ENCODE measurements at places on chromosomes 12 and 14.

DNA sequence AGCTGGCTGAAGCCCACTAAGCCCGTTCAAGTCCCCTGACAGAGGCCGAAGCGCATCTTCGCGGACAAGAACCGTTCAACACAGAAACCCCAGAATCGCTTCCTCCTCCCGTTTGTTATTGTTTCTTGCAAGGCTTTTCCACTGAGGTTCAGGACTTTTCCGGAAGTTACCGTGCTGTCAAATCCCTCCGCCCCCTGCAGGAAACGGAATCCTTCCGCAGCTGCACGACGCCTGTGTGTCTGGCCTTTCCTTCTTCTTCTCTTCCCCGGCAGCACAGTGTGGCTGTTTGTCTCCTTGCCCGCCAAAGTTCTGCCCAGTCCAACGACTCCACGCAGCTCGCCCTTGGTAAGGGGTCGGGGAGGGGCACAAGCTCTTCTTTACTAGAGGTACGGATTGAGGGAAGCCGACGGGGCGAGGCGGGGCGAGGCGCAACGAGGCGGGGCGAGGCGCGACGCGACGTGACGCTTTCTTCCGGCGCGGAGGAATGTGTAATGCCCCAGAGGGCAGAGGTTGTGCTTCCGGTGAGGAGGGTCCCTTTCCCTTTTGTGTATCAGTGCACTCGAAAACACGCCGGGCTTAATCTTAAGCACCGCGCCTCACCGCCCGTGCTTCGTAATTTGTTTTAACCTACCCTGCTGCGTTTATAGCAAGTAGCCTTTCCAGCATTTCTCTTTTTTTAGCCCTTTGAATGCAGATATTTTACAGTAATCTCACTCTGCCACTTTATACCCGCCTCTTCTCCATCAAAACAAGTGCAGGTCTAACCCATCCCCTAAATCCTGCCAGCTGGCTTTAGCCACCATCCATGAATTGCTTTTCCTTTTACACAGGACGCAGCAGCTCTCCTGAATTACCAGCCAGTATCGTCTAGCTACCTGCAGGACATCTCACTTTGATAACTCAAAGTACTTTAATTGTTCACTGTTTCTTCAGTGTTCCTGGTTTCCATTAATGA lies at the start of gene KDM5A:
Gene KDM5A (minus strand): TSS at position 179 of the 955 bp plus-strand sequence. CDS start 229 bp downstream, outside the sequence.
- DNase-seq = no peak

- DNase-seq = peak; percentile 59
Measured at GRCh38 chr12:56257491-56258067, 605 bp downstream of the ANKRD52 start.

- no peak for DNase-seq
Measured at GRCh38 chr12:18932211-18932610, 194.3 kb downstream of the CAPZA3 start.

GRCh38 chr12:103523771-103524170 lies 28.0 kb upstream of the C12orf42 start:
- no peak for DNase-seq

DNA sequence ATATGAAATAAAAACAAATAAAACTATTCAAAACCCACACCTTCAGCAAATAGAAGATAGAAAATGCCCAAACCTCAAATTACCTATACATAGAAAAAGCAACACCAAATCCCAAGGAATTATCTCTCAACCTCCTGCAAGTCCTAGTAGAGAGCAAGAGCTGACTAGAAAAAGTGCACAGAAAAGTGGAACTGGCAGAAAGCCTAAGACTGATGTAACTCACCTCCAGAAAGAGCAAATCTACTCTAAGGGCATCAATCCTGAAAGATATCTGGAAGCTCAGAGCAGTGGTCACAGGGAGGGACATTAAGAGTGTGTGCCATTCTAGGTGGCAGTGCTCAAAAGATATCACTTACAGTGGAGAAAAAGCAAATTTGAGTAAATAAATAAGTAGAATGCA lies 62.1 kb upstream of the PLEKHG7 start:
- DNase-seq = no peak

DNA sequence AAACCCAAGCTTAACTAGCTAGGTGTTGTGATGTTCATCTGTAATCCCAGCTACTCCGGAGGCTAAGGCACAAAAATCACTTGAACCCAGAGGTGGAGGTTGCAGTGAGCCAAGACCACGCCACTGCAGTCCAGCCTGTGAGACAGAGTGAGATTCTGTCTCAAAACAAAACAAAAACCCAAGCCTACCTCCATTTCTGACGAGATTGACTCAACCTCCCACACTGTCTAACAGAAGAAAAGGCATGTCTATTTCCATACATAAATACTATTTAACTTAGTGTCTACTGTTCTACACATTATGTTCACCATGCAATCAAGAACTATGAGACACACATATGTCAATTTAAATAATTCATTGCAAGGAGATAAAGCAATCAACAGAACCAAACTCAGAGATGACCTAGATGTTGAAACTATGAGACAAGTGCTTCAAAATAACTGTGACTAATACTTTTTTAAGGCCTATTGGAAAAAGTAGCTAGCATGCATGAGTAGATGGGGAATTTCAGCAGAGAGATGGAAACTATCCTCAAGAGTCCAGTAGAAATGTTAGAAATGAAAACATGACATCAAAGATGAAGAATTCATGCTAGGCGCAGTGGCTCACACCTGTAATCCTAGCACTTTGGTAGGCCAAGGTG lies 75.9 kb upstream of the DHRS4 start:
- DNase-seq = no peak

DNA sequence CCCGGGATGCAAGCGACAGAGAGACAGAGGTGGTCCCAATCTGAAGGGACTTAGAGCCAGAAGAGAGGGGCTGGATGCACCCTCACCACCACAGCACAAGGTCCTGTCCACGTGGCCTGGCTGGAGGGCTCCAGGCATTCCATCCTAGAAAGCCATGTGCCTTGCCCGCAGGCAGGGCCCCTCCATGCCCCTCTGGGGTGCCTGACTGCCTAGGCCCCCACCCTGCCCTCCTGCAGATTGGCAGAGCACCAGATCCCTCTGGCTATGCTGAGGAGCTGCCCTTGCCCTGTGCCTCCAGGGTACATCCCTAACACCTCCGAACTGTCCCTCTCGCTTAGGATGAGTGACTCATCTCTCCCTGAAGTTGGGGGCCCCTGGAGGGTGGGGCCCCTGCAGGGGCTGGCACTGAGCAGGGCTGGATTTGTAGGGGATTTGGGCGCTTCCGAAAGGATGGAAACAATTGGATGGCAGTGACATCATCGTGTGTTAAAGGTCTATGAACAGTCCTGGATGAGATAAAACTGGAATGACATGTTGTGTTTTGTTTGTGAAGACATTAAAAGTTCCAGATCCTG lies 50.9 kb downstream of the CHGA start:
- no peak for DNase-seq

- no peak for DNase-seq
Measured at GRCh38 chr12:106141452-106141851, 2.7 kb upstream of the NUAK1 start.

- DNase-seq = peak; percentile 12
Measured at GRCh38 chr12:58640314-58640713, 280.0 kb downstream of the LRIG3 start.

DNA sequence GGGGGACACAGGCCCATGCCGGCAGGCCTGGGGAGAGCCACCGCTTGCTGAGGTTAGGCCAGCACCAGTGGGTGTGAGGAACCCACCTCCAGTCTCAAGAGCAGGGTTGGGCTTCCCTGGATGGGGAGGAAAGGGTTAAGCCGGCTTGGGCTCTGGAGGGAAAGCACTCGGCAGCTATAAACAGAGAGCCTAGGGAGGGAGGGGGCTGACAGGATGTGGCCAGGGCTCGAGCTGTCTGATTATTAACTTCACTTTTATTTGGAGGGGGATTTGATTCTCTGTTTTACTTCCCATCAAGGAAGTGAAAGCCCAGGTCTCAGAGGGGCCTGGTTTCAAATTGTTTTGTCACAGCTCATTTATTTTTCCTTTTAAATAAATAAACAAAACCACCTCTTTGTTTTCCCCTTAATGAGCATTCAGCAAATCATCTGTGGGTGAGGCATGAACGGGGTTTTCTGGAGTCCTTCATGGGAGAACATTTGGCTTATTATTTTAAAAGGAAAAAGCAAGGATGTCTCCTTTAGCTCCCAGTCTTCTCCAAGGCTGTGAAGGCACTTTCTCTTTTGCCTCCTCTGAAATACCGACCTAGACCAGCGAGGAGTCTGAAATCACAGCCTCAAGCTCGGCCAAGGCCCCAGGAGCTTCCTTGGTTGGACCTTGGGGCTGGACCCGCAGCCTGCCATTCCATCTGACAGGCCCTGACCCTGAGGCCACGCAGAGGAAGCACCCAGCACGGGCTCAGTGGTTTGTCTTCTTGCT lies 21.9 kb upstream of the ZFP36L1 start:
- peak; percentile 70 for DNase-seq

- peak; percentile 75 for DNase-seq
Measured at GRCh38 chr12:92827836-92828431, 101.2 kb downstream of the EEA1 start.

DNA sequence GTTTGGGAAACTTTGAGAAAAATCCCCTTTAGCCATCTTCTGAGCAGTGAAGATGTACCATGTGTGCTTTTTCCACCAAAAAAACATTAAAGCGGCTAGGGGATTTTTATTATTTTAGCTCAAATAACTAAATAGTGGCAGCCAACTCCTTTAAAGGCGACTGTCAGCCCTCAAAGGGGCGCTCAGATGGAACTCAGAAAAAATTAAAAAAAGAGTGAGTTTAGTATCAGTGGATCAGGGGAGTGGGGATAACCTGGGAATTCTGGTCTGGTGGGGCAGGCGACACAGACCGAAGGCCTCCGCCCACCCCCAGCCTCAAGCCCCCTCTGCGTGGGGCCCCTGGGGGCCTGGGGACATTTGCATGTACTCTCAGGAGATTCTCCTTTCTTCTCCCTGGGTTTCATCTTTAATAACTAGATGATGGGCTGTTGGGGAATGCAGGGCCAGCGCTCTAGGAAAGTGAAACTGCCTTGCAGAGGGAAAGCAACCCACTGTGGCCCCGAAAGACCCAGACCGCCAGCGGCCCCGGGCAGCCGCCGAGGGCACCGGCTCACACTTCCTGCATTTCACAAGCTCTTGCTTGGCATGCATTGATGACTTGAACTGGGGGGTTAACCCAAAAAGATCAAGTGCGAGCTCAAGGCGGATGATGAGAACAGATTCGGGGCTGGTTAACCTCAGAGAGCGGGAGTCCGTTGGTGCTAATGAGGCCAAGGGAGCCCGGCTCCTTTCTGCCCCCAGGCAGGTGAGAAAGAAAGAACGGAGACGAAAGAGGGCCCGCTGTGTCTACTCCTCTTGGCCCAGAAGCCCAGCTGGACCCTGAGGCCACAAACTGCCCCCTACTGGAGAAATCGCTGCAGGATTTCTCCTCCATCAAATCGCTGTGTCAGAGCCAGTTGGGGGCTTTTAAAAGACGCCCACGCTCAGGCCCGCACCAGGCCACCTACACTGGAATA lies 7.3 kb upstream of the BATF start:
- DNase-seq = no peak

- DNase-seq = no peak
Measured at GRCh38 chr14:50360851-50361250, 35.8 kb downstream of the CDKL1 start.

DNA sequence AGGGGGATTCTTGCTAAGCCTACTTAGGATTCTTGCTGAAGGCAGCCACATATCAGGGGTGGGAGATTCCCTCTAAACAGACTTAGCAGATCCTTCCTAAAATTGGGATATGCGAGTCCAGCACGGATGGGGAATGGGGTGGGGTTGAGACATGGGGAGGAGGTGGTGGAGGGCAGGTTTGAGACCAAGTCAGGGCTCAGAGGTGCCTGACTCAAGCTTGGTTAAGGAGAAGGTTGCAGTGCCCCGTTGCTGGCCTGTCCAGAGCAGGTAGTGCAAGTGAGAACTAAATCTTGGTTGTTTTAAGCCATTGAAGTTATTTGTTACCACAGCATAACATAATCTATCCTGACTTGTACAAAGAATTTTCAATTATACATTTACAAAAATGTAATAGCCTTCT lies 359.7 kb downstream of the AACS start:
- no peak for DNase-seq

DNA sequence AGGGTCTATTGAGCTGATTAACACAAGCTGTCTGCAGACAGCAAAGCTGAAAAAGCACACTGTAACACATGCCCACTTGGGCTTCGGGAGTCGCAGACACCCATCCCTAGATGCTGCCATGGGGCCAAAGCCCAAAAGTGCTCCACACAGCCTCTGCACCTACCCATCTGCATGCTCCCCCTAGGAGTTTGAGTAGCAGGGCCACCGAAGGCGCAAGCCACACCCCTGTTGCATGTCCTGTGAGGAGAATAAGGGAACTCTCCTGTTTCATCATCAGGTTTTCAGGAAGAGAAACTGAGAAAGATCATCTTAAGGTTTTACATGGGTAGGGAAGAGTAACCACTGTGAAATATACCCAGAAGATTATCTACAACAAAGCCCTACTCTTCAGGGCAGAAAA lies 5.6 kb upstream of the ST8SIA1 start:
- no peak for DNase-seq

GRCh38 chr12:124352839-124353238 lies 57.9 kb downstream of the RFLNA start:
- DNase-seq = peak; percentile 93

- DNase-seq = no peak
Measured at GRCh38 chr14:104595911-104596450, 8.6 kb downstream of the TMEM179 start.

DNA sequence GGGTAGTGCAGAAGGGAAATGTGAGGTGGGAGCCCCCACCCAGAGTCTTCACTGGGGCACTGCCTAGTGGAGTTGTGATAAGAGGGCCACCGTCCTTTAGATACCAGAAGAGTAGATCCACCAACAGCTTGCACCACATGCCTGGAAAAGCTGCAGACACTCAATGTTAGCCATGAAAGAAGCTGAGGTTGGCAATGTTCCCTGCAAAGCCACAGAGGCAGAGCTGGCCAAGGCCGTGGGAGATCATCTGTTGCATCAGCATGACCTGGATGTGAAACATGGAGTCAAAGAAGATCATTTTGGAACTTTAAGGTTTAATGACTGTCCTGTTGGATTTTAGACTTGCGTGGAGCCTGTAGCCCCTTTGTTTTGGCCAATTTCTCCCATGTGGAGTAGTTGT lies 468.4 kb upstream of the FOXG1 start:
- no peak for DNase-seq

- DNase-seq = no peak
Measured at GRCh38 chr12:6030081-6030480, 85.0 kb upstream of the ANO2 start.

DNA sequence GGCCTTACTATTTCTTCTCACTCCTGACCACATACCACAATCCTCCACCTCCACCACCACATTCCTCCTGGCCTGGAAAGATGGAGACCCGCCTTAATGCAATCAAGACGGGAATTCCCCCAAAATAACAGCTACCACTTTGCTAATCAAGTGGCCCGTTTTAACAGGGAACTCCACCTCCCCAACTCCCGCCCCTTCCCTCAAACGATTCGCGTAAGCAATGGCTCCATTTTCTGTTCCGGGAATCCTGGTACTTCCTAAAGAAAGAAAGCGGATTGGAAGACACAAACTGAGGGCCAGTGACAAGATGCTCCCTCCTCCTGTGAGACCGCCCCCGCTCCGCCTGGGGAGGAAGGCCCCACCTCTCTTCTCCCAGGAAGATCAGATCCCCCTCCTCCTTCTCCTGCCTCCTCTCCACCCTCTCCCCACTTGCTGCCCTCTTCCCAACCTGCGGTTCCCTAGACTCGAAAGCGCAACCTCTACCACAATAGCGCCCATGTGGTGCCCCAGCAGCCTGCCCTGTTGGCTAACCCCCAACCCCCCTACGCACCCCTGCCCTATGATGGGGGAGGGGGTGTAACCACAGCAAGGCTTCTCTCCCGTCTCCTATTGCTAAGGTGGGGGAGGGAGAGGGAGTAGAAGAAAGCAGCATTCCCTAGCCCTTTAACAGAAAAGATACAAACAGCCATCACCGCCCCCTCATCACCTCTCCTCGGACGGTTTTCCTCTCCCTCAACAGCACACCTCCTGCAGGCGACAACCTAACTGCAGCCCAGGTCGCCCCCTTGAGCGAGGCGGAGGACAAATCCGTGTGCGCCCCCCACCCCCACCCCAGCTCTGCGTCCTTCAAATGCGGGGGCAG lies 777 bp downstream of the ARF3 start:
- DNase-seq = peak; percentile 93

Measured in OCI-M1 (cell line).